ENCODE measurements at places on chromosomes 5 and 9.

DNA sequence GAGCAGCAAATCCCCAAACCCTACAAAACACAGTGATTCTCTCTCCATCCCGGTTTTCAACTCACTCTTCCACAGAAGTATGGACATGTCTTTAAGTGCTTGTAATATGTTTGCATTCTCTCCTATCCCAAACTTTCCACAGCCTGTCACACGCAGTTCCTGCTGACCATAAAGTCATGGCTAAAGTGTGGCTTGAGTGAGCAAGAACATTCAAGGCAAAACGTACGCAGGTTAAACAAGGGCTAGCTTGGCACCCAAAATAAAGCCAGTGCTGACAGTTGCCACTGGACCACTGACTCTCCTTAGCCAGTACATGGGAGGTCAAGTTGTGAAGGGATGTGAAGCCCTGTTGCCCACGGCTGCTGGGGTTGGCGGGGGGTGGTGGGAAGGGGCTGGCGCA lies 211.1 kb upstream of the IRX1 start:
- DNase-seq: no peak

GRCh38 chr5:93580927-93581445 lies at the start of gene NR2F1-AS1:
Gene NR2F1-AS1 (minus strand): TSS chr5:93581219.
- peak; percentile 60 for DNase-seq

GRCh38 chr9:19221326-19221725 lies 9.2 kb upstream of the DENND4C start:
- no peak for DNase-seq

DNA sequence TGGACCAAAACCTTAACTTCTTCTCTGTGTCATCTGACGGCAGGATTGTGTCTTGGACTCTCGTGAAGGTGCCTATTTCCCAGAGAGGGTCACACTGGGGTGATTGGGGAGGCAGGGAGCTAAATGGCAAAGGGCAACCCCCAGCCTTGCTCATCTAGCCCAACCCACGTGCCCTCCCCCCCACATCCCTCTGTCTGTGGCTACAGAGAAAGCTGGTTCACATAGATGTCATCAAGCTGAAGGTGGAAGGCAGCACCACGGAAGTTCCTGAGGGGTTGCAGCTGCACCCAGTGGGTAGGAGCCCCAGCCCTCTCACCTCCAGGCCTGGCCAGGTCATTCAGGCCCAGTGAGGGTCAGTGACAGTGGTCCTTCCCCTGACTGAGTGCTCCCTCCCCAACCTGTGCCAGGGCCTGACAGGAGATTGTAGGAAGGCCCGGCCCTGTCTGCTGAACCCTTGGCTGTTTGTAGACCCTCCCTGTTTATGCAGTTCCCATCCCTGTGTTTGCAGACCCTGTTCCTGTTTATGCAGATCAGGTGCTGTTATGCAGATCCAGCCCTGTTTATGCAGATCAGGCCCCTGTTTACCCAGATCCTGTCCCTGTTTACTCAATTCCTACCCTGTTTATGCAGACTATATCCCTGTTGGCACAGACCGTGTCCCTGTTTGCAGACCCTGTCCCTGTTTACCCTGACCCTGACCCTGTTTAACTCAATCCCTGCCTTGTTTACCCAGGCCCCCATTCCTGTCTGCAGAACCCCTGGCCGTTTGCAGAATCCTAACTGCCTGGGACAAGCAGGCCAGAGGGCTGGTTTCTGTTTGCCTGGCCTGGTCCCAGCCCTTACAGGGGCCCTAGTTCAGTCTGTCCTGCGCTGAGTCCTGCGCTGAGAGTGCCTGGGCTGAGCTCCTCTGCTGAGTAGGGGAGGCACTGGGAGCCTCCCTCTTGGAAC lies 10.4 kb downstream of the ENHO start:
- no peak for DNase-seq

DNA sequence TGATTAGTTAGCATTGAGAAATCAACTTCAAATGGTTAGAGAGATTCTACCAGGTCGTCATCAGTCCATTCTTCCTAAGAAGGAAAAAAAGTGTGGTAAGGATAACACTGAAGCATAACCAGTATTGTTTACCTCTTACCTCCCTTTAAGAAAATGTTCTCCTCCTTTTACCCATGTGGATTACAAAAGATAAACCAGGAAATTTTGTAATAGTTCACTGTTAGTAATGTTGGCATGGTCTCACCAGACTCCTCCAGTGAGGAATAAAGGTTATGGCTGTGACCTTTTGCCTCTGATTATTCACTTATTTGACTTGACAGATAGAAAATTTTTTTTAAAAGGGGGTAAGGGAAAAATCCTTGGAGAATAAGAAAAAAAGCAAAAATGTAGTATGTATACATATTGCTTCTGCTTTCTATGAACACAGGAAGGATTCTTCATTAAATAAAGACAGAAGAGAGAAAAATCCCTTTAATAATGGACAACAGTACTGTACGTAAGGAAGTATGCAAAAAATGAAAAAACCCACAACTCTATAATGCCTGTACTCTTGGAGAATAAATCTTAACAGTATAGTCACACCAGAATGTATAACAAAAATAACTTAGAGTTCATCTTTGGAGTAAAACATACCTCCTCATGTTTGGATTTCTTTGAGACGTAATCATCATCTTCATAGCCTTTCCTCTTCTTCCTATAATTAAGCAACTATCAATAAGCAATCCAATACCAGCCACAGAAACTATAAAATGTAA lies 18.1 kb downstream of the CCNH start:
- no peak for DNase-seq

GRCh38 chr5:97075649-97076048 lies 66.8 kb downstream of the LIX1 start:
- no peak for DNase-seq

- no peak for DNase-seq
These were observed 18.5 kb downstream of the TMC1 start for GRCh38 chr9:72539824-72540347.

- DNase-seq: no peak
These were observed 19.0 kb upstream of the RUSC2 start for GRCh38 chr9:35470894-35471293.

GRCh38 chr9:137106662-137107250 lies 7.8 kb downstream of the DPP7 start:
- DNase-seq: no peak

GRCh38 chr9:22111176-22111953 lies 102.3 kb upstream of the CDKN2B start:
- DNase-seq: no peak

GRCh38 chr5:179284751-179285631 lies 60.3 kb downstream of the ADAMTS2 start:
- DNase-seq: no peak

DNA sequence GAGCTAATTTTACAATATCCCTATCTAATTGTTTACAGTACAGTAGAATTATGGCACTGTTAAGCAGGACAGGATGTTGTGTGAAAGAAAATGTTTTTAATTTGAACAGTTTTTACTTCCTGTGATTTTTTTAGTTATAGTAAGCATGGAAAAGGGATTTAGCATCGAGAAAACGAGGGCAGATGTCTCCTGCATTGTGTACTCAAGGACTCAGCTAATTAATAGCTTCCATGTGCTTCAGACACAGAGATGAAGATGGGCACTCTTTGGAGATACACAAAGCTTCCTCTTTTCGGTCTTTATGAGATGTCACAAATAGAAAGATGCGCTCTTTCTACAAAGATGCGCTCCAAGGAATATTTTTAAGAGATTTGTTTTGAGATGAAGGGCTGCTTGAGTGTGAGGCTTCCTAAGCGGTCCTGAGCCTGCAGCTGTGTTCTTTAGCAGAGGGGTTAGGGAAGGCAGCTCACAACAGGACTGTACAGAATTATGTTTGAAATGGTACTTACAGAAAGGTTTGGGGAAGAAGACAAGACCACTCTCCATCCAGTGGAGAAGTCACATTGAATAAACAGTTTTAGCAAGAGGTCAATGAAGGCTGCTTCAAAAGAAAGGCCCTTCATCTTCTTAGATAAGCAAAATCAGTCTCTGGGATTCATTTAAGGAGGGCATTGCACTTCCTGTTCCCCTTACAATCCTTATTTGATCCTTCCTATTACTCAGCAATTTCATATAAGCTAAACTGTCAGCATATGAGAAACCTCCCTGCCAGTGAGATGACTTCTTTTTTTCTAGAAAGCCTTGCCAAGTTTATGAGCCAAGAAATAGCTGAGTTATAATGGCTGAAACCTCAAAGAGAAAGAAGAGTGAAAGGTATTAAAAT lies 311.5 kb downstream of the EFNA5 start:
- DNase-seq: no peak

- DNase-seq: no peak
These were observed 225.7 kb downstream of the TLR4 start for GRCh38 chr9:117929868-117930267.

- no peak for DNase-seq
These were observed 156.0 kb upstream of the IFNE start for GRCh38 chr9:21638104-21638503.

- DNase-seq: peak; percentile 17
These were observed 215.6 kb upstream of the DMAC1 start for GRCh38 chr9:8014997-8015682.

DNA sequence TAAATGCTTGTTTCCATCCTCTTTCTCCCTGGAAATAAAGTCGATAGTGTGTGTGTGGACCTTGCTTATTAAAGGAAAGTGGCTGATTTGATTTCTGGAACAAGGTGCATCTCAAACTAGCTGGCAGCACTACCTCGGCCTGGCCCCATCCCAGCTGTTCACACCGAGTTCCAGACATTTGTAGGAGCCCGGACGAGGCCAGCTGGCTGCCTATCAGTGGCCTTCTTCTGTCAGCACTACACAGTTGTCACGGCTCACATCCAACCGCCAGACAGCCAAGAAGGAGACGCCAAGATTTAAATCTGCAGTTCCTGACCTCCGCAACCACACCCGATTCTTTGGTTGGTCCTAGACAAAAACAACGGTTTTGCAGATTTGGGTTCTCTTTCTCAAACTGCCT lies 63.6 kb downstream of the PALM2AKAP2 start:
- DNase-seq: peak; percentile 97

DNA sequence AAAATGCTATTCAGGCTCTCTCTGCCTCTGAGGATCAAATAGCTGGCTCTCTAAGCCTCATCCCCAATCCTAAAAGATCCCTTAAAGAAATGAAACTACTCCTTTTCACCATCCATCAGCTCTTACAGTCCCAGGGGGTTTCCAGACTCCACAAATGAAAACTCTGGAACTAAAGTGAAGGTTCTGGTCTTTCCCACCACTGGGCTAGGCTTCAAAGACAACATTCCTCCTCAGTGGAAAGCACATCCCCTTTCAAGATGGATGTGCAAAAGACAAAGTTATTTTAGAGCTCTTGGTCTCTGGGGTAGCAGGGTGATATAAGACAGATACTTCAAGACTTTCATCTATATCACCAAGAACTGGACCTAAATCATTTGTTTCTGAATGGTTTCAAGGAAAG lies 106.9 kb downstream of the DCP2 start:
- peak; percentile 63 for DNase-seq

- peak; percentile 99 for DNase-seq
These were observed at the start of gene FNIP1 for GRCh38 chr5:131796793-131797693. Gene FNIP1 (minus strand): TSS chr5:131797017. CDS start chr5:131796921, 96 bp downstream.

DNA sequence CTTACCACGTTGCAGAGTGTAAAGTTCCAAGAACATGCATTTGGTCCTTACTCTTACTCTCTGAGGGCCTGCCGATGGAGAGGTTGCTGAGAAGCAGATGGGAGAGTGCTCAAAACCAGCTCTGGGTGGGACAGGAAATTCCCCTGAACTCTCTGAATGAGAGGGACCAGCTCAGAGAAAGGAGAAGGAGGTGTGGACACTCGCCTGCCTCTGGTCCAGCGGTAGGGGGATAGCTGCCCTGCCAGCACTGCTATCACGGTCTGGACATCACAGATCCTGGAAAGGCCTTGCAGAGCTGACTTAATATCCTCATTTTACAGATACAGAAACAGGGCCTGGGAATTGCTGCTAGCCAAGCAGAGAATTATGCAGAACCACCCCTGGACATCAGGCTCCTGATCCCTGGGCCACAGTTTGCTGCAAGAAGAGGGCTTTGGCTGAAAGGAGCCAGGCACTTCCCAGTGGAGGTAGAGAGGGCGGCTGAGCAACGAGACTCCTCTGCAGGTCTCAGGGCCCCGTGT lies 4.9 kb downstream of the TRAF1 start:
- DNase-seq: no peak

DNA sequence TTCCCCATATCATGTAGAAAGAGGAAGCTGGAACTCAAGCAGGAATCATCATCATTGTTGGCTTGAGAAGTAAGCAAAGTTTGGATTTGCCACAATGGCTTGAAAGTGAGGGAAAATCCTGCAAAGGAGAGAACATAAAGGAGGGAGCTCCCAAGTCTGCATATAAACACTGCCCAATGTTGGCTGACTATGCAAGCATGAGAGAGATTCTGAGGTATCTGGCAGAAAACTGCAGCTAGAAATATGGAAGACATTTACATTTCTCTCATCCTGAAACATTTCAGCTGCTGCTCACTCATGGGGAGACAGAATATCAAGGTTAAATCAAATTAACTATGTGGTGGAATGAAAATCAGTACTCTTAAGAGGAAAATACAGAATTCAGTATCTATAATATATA lies 415.6 kb upstream of the TNC start:
- no peak for DNase-seq

- DNase-seq: no peak
These were observed 620.5 kb downstream of the IRX1 start for GRCh38 chr5:4216142-4216541.

- DNase-seq: no peak
These were observed 652 bp upstream of the TMEM161B start for GRCh38 chr5:88269222-88269771.

DNA sequence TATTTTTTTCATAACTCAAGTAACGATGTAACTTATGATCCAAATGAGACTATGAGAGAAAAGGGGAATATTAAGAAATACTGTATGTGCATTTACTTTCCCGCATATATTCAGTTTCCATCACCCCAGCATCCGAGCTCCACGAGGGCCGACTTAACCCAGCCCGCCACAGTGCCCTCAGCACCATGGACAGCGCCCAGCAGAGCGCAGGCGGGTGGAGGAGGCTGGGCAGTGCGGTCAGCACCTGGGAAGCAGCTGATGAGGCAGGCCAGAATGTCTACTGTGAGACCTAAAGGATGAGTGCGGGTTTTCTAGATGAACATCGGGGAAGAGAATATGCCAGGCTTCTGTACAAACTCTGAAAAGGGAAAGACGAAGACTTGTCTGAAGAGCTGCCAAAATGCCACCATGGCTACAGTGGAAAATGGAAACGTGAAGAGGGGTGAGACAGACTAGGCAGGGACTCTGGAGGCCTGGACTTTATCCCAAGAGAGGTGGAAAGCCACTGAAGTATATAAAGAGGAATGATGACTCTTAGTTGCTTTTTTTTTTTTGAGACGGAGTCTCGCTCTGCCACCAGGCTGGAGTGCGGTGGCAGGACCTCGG lies 34.5 kb upstream of the MED27 start:
- peak; percentile 88 for DNase-seq

Measured in tongue (tissue), 3 donors.